ENCODE measurements at places on chromosomes 12 and 14. TPM values are rescaled to one million over a fixed set of nuclear protein-coding genes. Genes with fewer than 3 reads are reported as not detected.
A peak's percentile ranks its signal among the peaks of the same experiment; 100 is the strongest.

- DNase-seq: no peak
These were observed 39.8 kb downstream of the SAMD4A start for GRCh38 chr14:54606631-54607133.

NR1H4 gene
- 14.2 TPM for polyA plus RNA-seq

DNA sequence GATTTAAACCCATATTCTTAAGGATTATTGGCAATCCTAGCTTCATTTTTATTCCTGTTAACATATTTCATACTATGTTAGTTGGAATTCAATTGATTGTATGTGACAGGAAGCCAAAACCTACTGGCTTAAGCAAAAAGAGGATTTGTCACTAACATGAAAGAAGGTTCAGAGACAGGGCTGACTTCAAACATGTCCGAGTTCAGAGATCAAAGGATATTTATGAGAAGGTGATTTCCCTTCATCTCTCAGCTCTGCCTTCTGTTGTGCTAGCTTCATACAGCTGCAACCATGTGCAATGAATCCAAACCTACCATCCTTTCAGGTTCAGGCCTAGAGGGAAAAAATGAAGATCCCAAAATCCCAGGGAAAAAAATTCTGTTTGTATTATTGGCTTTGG is 349.7 kb downstream of the ATP23 start:
- DNase-seq: no peak

KRT79 gene
- polyA plus RNA-seq: not detected

KRT4 gene
- polyA plus RNA-seq: 0.35 TPM

GRCh38 chr14:65550779-65551643 is 138.5 kb downstream of the FUT8 start:
- DNase-seq: no peak

ACACB gene
- polyA plus RNA-seq: 17.3 TPM

- no peak for DNase-seq
These were observed 16.2 kb downstream of the TEDC1 start for GRCh38 chr14:105507247-105507646.

DNA sequence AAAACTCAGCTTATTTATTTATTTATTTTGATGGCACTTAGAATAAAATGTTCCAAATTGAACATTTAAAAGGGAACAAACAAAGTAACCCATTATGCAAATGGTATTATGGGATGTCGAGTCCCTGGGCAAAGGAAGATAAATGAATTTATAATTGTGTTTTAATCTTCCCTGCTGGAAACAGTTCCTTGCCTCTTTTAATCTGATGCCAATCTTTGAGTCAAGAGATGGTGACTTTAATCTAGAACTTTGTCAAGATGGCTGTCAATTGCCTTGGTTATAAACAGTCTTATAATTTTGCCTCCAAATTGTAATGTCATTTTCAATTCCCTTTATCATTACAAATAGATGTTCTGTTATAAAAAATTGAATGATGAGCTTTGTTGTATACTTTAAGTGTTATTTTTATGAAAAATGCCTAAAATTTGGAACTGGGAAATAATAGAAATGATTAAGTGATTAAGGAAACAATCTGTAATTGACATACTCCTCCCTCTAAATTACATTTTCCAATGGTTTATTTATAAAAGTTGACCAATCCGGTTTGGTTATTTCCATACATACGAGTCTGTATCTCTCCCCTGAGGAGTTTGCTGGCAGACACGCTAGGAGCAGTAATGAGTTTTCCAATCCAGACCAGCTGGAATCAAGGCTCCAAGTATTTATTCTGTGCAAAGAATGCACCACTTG is 134.9 kb upstream of the FRMD6 start:
- DNase-seq: no peak

- DNase-seq: no peak
These were observed 5.6 kb upstream of the SERPINA9 start for GRCh38 chr14:94481468-94482131.

NELL2 gene
- 25.1 TPM for polyA plus RNA-seq

GRCh38 chr14:75484711-75485429 is 37.4 kb upstream of the BATF start:
- DNase-seq: no peak

GRCh38 chr12:92208613-92209121 is 63.0 kb upstream of the BTG1 start:
- DNase-seq: no peak

- DNase-seq: no peak
These were observed 18.0 kb downstream of the TNFAIP2 start for GRCh38 chr14:103141117-103141796.

DNA sequence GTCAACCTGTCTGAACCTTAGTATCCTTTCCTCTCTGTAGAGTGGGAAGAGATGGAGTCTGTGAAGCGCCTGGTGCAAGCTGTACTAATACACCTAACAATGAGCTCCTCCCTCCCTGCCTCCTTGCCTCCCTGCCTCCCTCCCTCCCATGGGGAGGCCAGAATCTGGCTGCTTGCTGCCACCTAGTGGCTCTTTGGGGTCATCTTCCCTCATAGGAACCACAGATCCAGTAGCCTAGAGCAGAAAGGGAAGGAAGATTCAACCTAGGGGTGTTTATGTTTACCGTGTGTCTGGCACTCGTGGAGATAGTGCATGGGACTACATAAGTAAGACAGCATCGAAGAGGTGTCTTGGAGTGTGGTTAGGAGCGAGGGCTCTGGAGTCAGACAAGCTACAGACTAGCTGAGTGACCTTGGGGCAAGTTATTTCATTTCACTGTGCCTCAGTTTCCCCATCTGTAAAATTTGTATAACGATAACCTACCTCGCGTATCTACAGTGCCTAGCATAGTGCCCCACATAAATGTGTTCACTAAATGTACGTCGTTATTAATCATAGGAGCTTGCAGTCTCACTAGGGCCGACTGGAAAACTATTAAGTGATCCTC is 35.5 kb upstream of the TSPAN9 start:
- no peak for DNase-seq

CPNE6 gene
- not detected for polyA plus RNA-seq

TCL1B gene
- polyA plus RNA-seq: 0.28 TPM

DNA sequence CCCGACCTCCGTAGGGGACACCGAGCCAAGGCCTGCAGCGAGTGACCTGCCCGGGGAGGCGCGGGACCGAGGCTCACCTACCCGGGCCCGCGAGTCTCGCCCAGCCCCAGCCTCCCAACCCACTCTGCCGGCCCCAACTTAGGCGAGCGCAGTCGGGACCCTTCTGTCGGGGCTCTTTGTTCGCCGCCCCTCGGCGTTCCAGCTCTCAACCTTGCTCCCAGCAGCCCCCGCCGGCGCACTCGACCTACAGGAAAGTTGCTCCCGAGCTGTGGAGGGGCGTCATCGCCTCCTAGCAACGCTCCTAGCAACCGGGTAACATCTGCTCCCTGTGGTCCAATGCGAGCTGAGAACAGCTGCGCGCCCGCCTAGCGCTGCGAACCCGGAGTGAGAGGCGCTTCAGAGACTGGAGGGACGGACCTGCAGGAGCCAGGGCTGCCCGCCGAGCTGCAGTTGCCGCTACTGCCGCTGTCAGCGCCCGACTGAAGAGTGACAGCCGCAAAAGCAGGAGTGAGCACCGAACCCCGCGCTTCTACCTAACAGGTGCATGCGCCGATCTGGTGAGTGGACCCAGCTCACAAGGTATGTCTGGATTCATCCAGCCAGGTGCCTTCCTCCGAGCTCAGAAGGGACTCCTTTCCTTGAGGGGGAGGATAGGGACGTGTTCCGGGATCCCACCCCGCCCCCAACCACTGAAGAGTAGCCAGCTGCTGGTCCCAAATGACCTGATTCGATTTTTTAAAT is 355.0 kb downstream of the SNAPC1 start:
- DNase-seq: peak; percentile 76

PIK3C2G gene
- polyA plus RNA-seq: 4.8 TPM

DNA sequence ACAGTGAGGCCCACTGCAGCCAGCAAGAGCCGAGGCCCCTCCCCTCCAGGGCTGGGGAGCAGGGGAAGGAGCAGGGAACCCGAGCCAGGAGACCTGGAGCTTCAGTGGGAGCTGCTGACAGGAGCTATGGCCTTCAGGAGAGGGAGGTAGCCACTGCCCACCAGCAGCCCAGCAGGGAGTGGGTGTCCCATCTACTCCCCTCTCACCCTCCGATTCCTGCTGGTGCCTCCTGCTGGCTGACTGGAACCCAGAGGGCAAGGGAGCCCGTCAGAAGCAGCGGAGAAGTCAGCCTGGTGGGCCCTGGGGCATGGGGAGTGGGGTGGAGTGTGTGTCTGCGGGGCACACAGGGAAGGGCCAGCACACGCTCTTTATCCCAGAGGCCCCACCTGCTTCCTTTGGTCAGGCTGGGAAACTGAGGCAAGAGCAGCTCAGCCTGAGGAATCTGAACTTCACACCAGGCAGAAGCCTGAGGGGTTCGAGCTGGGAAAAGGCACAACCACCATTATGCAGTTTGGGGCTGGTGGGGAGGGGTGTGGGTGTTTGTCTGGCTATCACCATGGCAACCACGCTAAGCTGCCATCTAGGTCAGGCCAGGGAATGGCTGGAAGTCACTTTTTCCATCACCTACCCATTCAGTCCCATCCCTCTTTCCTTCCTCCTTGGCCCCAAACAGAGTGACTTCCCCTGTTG is 36.8 kb upstream of the PLEKHG6 start:
- DNase-seq: no peak

MANSC4 gene
- polyA plus RNA-seq: 0.25 TPM

GATC gene
- 34.3 TPM for polyA plus RNA-seq

FSCB gene
- polyA plus RNA-seq: not detected

IFT43 gene
- 49.4 TPM for polyA plus RNA-seq

- DNase-seq: no peak
These were observed 217.4 kb upstream of the DIO2 start for GRCh38 chr14:80428671-80429070.

GRCh38 chr12:9344541-9344940 is 136.3 kb upstream of the PZP start:
- DNase-seq: no peak

GRCh38 chr14:65211341-65211987 is 109.1 kb upstream of the MAX start:
- DNase-seq: no peak

SLCO1A2 gene
- polyA plus RNA-seq: 0.15 TPM

GRCh38 chr14:39102265-39102968 is 618 bp downstream of the SEC23A start:
- DNase-seq: peak; percentile 44

ESR2 gene
- polyA plus RNA-seq: 0.96 TPM

GRCh38 chr12:88549929-88550328 is 30.3 kb downstream of the KITLG start:
- no peak for DNase-seq

GRCh38 chr12:131352296-131352900 is 358.5 kb upstream of the SFSWAP start:
- no peak for DNase-seq

DNA sequence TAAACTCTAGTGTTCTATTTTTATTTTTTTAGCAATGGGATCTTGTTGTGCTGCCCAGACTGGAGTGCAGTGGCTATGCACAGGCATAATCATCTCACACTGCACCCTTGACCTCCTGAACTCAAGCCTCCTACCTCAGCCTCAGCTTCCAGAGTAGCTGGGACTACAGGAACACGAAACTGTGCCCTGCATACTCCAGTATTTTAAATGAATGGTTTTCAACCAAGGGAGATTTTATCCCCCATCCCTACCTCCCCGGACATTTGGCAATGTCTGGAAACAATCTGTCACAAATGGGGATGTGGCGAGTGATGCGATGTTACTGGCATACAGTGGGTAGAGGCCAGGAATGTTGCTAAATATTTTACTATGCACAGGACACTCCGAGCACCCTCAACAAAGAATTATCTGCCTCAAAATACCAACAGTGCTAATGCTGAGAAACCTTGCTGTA is 2.1 kb downstream of the CBX5 start:
- no peak for DNase-seq

GRCh38 chr12:124411281-124411878 is 116.5 kb downstream of the RFLNA start:
- no peak for DNase-seq

GRCh38 chr12:93722179-93722578 is 45.0 kb downstream of the CRADD start:
- DNase-seq: no peak

CFAP54 gene
- polyA plus RNA-seq: 2.1 TPM

DNA sequence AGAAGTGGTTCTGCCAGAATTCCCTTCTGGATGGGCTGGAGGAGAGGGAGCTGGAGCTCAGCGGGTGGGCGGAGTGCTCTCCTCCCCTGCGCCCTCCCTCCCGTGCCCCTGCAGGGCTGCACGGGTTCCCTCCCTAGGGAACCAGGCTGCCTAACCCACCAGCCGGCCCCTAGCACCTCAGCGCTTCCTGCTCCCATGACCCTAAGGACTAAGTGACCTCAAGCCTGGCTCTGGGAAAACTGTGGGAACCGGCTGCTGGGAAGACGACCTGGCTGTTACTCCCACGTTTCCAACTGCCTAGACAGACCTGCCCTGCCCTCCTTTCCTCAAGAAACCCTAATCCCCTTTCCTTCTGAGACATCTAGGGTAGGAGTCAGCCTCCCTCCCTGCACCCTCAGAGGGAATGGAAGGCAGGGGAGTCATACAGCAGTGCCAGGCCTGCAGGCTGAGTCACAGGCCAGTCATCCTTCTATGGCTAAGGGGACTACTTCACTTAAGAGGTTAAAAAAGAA is 31.5 kb downstream of the SLC6A12 start:
- DNase-seq: no peak

CABP1 gene
- 5.6 TPM for polyA plus RNA-seq

DNA sequence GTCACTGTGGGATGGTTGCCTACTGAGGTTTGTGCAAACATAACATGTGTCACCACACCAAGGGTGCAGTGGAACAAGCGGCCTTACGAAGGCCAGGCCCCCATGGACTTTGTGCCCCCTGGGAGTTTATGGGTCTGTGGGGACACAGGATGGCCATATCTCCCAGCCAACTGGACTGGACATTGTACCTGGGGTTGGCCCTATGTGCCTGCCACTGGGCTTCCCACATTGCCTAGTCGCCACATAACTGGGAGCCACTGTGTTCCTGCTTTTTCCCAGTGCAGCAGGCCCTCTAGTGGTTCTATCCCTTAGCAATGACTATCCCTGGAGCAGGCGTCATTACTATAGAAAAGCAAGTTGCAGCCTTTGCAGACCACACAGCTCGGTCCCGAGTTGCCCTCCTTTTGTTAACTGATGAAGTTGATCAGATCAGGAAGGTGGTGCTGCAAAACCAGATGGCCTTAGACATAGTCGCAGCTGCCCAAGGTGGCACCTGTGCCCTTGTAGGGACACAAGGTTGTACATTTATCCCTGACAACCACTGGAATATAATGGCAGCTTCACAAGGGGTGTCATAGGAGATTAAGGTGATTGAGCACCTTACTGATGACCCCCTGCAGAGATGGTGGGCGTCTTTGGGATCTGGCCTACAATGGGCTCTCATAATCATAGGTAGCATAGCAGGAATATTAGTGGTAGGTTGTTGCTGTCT is 15.2 kb upstream of the RNASE12 start:
- no peak for DNase-seq

GPR162 gene
- 22.1 TPM for polyA plus RNA-seq

Measured in right renal cortex interstitium (tissue), 3 donors.